ENCODE measurements at places on chromosomes 2 and 18.

DNA sequence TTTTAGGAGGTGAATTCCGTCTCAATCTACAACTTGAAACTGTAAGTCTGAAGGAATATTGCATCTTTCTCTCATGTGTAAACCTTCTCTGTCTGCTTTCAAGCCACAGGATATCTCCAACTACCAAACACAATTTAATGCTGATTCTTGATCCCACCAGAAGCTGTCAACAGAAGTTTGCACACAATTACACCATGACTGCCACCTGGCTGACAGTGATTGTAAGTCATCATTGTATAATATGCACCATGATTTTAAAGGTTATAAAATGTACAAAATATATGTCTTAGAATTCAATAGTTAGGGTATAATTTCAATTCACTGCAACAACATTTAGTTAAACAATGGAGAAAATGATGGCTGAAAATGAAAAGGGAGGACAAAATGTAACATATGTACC, 18.4 kb downstream of the PREPL start:
- DNase-seq: no peak

GRCh38 chr2:226875438-226876225, 39.8 kb downstream of the RHBDD1 start:
- no peak for DNase-seq

DNA sequence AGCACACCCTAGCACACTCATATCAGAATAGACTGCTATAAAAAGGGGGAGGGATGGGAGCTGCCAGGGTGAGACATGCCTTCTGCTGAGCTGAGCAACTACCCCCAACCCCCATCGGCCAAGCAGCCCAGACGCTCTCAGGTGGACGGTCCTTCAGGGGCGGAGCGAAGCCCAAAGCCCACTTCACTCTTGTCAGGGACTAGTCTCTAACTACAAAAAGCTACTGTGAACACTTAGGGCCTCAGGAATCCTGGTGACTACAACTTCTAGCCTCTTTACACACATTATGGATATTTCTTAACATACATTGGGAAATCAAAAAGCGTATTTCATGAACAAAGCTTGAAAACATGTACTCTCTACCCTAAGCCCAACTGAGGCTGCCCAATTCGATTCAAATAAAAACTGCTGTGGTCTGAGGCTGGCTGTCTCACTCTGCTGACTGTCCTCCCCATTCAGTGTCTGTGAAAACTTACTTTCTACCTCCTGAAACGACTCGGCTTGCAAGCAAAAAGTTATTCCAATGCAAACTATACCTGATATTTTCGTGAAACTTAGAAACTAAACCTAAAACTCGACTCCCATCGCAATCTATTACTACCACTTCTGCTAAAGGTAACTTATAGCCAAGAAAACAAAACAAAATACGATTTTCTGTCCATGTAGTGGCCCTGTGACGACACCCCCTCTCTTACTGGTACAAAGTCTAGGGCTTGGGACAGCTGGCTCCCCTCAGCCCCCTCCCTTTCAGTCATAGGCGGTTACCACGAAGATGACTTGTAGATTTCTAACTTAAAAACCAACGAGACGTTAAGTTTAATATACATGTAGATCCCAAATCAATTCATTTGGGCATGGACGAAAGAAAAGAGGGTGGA, 1.2 kb downstream of the SERTAD2 start:
- DNase-seq: no peak

- no peak for DNase-seq
Observed at GRCh38 chr2:121527009-121527682, 3.5 kb upstream of the RNU4ATAC start.

DNA sequence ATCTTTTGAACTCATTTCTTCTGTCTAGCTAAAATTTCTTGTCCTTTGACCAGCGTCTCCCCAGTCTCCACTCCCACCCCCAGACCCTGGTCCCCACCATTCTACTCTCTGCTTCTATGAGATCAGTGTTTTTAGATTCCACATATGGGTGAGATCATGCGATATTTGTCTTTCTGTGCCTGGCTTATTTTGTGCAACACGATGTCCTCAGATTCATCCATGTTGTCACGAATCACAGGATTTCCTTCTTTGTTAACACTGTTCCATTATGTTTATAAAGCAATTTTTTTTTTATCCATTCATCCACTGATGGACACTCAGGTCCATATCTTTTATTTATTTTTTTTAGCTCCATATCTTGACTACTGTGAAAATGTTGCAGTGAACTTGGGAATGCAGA, 16.0 kb upstream of the ACYP2 start:
- DNase-seq: no peak

- no peak for DNase-seq
Observed at GRCh38 chr18:21759836-21760235, 19.2 kb downstream of the MIB1 start.

DNA sequence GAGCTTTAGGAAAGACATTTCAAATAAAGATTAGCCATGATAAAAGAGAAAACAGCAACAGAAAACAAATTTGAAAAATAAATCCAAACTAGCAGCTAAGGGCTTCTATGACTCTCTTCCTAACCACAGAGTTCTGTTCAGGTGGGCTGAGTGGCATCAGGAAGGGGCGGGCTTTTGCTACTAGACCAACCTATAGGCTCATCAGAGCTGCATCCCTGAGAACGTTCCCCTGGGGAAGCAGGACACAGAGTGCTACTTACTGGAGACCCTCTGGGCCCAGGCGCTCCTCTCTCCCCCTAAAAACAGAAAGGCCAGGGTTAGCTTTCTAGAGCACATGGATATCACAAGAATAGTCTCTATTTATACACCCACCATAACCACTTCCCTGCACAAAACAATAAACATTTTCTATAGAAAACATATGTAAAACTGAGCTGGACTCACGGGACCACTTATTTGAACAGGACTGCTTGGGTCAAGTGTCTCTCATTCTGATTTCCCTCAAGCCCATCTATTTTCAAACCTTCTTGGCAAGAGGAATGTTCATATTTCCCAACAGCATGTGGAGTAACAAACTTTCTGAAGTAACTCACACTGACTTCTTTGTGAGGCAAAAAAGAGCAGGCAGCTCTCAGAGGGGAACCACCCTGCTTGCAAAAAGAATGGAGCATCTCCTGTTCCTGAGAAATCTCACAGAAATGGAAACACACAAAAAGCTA, 78.9 kb upstream of the LMAN1 start:
- no peak for DNase-seq

DNA sequence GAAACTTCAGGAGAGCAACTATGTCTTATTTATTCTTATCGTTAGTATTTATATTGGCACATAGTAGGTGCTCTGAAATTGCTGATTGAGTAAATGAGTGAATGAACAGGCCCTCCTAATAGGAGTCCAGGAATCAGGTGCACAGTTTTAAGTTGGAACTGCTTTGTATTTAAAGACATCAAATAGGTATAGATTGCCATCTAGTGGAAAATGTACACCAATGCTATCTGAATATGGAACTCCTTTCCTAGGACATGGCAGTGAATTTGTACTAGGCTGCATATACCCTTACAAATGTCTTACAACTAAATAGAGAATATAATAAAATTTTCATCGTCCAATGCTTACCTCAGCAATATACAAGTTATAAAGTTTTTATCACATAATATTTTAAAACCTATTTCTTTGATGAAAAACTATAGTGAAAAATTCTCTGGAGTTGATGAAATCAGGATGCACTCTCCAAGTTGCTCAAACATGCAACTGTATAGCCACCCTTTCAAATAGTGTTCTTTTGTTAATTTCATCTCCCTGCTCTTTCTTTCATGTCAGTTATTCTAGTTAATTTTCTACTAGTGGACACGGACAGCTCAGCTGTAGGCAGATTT, 318.9 kb upstream of the SYT4 start:
- no peak for DNase-seq

- DNase-seq: no peak
Observed at GRCh38 chr2:23618794-23619530, 234.0 kb downstream of the KLHL29 start.

- DNase-seq: no peak
Observed at GRCh38 chr18:29169599-29169998, 992.7 kb upstream of the CDH2 start.

- no peak for DNase-seq
Observed at GRCh38 chr2:48870942-48871341, 115.4 kb upstream of the LHCGR start.

DNA sequence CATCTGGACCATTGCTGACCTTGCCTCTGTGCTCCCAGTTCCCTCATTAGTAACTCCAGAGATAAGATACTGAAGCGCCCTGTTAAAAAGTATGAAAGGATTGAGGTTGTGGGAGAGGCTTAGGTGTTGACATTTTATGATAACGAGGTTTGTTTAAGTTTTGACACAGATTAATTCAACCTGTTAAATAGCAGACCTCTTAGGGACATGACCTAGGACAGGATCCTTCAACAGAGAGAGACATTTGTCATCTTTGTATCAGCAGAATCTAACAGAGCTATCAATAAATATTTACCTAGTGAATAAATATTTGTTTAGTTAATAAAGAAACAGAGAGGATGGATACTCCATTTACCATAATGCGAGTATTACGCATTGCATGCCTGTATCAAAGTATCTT, 99.5 kb downstream of the DCC start:
- DNase-seq: no peak

GRCh38 chr18:48855422-48856377, 95.1 kb downstream of the SMAD7 start:
- no peak for DNase-seq

GRCh38 chr2:156145976-156146375, 186.5 kb downstream of the NR4A2 start:
- no peak for DNase-seq

DNA sequence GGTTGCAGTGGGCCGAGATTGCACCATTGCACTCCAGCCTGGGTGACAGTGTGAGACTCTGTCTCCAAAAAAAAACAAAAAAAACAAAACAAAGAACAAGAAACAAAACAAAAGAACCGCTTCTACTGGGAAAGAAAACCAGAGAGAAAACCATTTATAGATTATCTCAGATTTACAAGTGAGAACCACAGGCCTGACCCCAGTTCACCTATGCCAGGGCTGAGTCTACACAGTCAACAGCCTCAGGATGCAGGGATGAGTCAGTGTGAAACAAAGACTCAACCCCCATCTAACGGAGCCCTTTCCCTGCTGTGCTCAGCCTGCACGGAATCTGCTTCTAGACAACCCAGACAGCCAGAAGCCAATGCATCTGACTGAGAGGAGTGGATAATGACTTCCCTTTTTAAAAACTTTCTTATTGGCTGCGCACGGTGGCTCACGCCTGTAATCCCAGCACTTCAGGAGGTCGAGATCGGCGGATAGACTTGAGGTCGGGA, 25.5 kb upstream of the YWHAQ start:
- DNase-seq: peak; percentile 37

GRCh38 chr2:8524823-8525222, 157.0 kb upstream of the ID2 start:
- no peak for DNase-seq
